ENCODE measurements at places on chromosomes 1 and 21.

DNA sequence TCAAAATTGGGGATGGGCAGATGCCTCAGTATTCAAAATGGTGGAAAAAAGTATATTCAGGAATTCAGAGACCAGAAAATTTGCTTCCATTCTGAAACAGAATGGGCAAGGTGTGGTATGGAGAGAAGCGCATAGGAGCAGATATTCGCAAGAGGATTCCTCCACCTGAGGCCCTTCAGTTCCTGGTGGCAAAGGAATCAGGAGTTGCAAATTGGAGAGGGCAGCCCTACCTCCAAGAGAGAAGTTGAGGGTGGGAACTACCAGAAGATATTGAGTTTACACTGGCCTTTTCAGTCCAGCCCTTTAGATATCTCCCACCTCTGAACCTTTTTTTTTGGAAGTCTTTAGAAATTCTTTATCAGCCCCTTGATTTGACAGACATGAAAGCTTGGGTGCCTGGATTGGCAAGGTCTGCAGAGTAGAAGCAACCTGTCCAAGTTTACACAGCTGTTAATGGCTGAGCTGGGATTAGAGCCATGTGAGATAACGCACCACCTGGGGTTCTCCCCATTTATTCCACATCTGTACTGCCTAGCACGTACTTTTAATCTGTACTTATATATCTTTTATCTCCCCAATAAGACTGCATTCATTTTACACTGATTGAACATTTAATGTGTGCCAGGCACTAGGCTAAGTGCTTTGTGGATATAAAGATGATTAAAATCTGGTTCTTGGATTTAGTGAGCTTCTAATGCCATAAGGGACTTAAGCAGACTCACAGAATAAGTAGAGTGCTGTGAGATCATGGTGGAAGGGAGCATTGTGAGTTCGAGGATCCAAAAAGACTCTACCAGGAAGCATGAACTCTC is 99.5 kb downstream of the NGF start:
- no peak for DNase-seq

- DNase-seq, result no peak
These were observed 55.7 kb downstream of the XCL2 start for GRCh38 chr1:168488138-168488537.

GRCh38 chr1:85582687-85583591 is 2.4 kb downstream of the CCN1 start:
- no peak for DNase-seq

- DNase-seq, result no peak
These were observed 2.3 kb upstream of the RNF19B start for GRCh38 chr1:32966900-32967299.

GRCh38 chr1:240768979-240769378 is 157.0 kb upstream of the GREM2 start:
- peak; percentile 18 for DNase-seq

GRCh38 chr1:178613271-178613945 is 100.5 kb downstream of the TEX35 start:
- DNase-seq, result no peak

DNA sequence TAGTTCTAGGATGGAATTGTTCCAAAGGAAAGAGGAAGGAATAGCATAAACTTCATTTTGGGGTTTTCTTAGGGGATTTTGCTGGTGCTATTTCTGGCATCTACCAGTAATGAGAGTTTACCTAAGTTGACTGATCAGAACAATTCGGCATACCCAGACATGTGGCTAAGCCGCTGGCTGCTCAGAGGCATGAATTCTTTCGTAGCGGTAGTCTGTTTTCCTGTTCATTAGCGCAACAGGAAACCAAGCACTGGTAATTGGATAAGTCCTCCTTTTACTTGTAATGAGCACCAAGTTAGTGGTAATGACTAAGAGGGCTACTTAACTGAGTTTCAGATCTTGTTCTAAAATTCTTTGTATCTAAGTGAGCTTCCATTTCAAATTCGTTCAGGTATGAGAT is 38.6 kb downstream of the C21orf91 start:
- no peak for DNase-seq

- DNase-seq, result no peak
These were observed 57.0 kb upstream of the SYNC start for GRCh38 chr1:32759521-32759981.

GRCh38 chr1:6288026-6288425 is 27.1 kb upstream of the GPR153 start:
- DNase-seq, result no peak

DNA sequence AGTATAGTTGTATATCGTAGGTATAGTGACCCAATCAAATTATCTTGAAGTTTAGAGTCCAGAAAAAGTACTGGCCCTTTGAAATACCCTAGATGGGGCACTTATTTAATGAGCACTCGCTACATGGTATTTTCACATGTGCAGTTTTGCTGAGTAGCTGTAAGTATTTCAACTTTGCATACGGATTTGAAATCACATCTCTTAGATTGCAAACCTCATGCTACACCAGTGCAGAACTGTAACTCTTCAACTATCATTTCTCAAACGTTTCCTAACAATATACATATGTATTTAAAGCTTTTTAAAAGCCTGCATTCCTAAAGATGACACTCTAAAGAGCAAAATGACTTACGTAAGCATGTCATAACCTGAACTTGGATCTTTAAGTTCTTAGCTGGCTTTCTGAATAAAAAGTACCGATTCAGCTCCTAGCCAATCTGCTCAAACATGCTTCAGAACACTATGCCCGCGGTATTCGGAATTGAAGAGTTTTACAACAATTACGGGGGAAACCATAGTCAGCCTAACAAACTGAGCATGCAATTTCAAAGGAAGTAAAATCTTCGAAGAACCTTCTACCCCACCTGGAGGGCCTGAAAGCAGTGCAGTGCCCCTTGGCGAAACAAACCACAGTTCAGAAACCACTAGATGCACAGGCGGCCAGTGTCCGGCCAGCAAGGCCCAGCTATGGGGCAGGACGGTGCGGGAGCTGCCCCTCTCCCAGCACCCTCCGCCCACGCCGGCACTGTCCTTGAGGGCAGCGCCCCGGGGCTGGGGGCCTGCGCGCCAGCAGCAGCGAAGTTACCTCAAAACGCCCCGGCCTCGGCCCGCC is 863 bp downstream of the FH start:
- peak; percentile 26 for DNase-seq

- DNase-seq, result peak; percentile 2
These were observed 46.7 kb downstream of the RPRD2 start for GRCh38 chr1:150410582-150411101.

GRCh38 chr1:32299327-32299726 is 7.4 kb downstream of the HDAC1 start:
- DNase-seq, result no peak

DNA sequence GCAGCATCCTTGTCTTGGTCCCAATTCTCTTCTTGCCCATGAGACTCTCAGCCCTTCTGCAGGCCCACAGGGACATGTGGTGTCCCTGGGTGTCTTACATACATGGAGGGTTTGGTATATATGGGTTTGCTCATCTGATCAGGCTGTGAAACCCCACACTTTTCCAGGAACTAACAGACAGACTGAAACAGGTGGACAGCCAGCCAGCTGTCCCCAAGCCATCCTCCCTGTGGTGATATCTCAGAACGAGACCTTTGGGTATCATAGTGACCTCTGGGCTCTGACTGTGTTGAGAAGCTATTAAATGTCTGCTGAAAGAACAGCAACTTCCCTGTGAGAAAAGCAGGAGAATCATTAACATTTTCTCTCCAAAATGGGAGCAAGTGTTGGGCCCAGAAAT is 115.5 kb upstream of the PAXBP1 start:
- no peak for DNase-seq

- DNase-seq, result no peak
These were observed 1.1 kb downstream of the EEIG2 start for GRCh38 chr1:108560874-108561459.

- no peak for DNase-seq
These were observed 57.4 kb downstream of the SLX9 start for GRCh38 chr21:44996983-44997936.
